Thyroid gland (tissue), 4 donors: ENCODE measurements at places on chromosomes 6 and 20.

GRCh38 chr20:59673288-59673997 lies 69.1 kb downstream of the PHACTR3 start:
- no peaks in the 10 kb centered on the region for H3K4me1 ChIP-seq
- no peak for DNase-seq
- H3K36me3 ChIP-seq, result no peaks in the 10 kb centered on the region
- H3K27ac ChIP-seq, result no peak overlapping the region
- no peaks in the 10 kb centered on the region for H3K27me3 ChIP-seq

DNA sequence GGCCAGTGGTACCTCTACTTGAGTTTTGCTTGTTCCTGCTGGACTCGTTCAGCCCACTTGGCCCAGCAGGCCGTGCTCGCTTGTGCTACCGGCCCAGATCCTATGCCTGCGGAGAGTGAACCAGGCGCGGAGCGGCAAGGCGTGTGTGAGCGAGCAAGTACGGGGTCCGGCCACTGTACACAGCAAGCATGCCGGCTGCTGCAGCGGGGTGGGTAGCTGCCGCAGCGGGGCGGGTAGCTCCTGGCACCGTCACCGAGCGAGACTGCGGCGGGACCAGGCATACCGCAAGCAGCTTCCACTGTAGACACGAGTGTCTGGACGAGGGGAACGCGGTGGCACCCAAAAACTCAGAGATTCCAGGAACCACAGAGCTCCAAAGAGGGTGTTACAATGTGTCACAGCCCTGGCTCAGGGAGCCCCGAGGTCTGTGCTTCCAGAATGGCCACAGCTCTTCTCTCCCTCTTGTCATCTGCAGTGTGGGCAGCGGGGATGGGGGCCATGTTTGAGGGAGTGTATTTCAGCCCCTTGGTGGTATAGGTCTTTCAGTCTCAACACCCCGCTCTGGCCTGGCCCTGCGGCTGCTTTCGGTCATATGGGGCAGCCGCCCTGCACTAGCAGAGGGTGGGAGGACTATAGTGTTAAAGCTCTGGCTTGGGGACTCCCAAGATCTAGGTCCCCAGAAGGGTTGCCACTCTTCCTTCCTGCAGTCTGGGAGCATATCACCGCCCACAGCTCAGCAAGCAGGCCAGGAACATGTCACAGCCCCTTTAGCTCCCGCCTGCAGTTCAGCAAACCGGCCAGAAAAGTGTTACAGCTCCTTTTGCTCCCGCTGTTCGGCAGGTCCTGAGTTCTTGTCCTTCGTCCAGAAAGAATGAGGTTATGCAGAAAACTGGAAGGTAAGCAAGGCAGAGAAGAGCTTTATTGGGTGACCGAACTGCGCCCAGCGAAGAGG lies 6.1 kb upstream of the RWDD1 start:
- peaks cover 3% of the 10 kb centered on the region for H3K4me1 ChIP-seq
- peak overlapping the region; percentile 7 for H3K4me3 ChIP-seq
- peak; percentile 27 for DNase-seq
- H3K27me3 ChIP-seq, result no peaks in the 10 kb centered on the region
- H3K27ac ChIP-seq, result no peak overlapping the region

GRCh38 chr6:41531591-41532582 lies 14.3 kb upstream of the FOXP4 start:
- H3K27me3 ChIP-seq, result no peaks in the 10 kb centered on the region
- H3K4me1 ChIP-seq, result peaks cover 14% of the 10 kb centered on the region
- no peak overlapping the region for H3K4me3 ChIP-seq
- H3K36me3 ChIP-seq, result no peaks in the 10 kb centered on the region

- no peaks in the 10 kb centered on the region for H3K36me3 ChIP-seq
- H3K27me3 ChIP-seq, result no peaks in the 10 kb centered on the region
- no peak overlapping the region for H3K27ac ChIP-seq
- H3K4me3 ChIP-seq, result no peak overlapping the region
Measured at GRCh38 chr6:23212398-23212797, 643.0 kb downstream of the HDGFL1 start.

GRCh38 chr6:42162384-42162783 lies 10.8 kb upstream of the GUCA1A start:
- H3K27ac ChIP-seq, result peak overlapping the region; percentile 48
- no peak overlapping the region for H3K4me3 ChIP-seq
- H3K36me3 ChIP-seq, result no peaks in the 10 kb centered on the region
- H3K4me1 ChIP-seq, result peaks cover 40% of the 10 kb centered on the region
- peak; percentile 56 for DNase-seq

- no peak for DNase-seq
- no peak overlapping the region for H3K27ac ChIP-seq
- peaks cover 22% of the 10 kb centered on the region for H3K4me1 ChIP-seq
- H3K36me3 ChIP-seq, result peaks cover 31% of the 10 kb centered on the region
- no peaks in the 10 kb centered on the region for H3K27me3 ChIP-seq
Measured at GRCh38 chr6:108998485-108998884, 96.2 kb downstream of the SESN1 start.

DNA sequence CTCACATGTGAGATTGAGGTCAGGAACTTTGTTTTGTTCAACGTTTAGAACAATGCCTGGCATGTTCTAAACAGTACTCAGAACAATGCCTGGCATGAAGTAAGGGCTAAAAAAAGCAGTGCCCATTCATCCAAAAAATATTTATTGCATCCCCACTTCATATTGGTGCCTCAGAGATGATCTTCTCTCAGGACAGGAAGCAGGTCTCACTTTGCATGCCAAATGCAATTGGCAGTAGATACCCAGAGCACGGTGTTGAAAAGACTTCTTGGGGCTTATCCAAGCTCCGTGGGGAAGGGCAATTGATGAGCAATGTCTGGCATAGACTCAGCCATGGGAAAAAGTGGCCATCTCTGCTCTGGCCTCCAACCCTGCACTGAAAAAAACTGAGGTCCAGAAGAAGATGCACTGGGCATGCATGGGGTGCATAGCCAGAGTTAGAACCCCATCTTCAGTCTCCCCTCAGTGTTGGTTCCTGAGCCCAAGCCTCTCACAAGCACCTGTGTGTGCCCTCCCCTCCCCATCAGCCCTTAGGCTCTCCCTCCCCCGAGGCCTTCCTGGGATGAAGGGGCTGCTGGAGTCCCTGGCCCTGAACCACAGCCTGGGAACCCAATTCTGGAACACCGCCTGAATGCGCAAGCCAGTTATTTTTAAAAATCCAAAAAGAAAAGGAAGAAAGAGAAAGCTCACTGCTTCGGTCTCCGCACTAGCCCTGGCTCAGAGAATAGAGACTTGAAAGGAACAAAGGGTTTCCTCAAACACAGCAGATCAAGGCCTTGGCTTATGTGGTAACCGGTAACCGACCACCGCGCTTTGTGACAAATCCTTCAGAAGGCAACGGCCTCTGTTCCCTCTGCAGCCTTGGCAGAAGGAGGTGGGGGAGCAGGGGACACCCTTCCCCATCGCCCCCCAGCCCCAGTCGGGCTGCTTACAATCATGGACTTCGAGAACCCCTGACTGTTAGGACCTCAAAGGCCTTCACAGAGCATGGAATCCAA lies 78.5 kb upstream of the SIRPA start:
- H3K27me3 ChIP-seq, result no peaks in the 10 kb centered on the region
- no peak overlapping the region for H3K27ac ChIP-seq
- no peak for DNase-seq
- no peak overlapping the region for H3K4me3 ChIP-seq
- peaks cover 14% of the 10 kb centered on the region for H3K4me1 ChIP-seq

DNA sequence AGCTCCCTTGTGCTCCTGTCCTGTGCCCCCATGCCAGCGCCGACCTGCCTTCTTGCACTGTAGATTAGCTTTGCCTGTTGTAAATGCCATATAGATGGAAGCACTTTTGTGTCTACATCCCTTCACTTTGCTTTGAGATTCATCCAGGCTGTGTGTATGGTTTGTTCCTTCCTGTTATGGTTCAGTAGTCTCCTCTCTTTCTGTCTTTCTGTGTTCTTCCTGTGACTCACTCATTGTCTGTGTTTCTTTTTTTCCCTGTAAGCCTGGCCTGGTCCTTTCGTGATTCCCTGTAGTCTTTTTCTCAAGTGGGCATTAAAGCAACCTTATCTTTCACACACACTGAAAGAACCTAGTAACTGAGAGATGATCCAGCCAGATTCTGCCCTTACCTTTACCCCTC lies 66.6 kb downstream of the JARID2 start:
- no peak overlapping the region for H3K4me3 ChIP-seq
- H3K27me3 ChIP-seq, result no peaks in the 10 kb centered on the region
- H3K27ac ChIP-seq, result no peak overlapping the region
- peaks cover 25% of the 10 kb centered on the region for H3K4me1 ChIP-seq
- DNase-seq, result no peak
- H3K36me3 ChIP-seq, result no peaks in the 10 kb centered on the region

GRCh38 chr6:44539701-44540355 lies 152.3 kb downstream of the CDC5L start:
- peaks cover 18% of the 10 kb centered on the region for H3K4me1 ChIP-seq
- no peak overlapping the region for H3K27ac ChIP-seq
- H3K36me3 ChIP-seq, result no peaks in the 10 kb centered on the region
- H3K27me3 ChIP-seq, result no peaks in the 10 kb centered on the region
- H3K4me3 ChIP-seq, result no peak overlapping the region
- no peak for DNase-seq

DNA sequence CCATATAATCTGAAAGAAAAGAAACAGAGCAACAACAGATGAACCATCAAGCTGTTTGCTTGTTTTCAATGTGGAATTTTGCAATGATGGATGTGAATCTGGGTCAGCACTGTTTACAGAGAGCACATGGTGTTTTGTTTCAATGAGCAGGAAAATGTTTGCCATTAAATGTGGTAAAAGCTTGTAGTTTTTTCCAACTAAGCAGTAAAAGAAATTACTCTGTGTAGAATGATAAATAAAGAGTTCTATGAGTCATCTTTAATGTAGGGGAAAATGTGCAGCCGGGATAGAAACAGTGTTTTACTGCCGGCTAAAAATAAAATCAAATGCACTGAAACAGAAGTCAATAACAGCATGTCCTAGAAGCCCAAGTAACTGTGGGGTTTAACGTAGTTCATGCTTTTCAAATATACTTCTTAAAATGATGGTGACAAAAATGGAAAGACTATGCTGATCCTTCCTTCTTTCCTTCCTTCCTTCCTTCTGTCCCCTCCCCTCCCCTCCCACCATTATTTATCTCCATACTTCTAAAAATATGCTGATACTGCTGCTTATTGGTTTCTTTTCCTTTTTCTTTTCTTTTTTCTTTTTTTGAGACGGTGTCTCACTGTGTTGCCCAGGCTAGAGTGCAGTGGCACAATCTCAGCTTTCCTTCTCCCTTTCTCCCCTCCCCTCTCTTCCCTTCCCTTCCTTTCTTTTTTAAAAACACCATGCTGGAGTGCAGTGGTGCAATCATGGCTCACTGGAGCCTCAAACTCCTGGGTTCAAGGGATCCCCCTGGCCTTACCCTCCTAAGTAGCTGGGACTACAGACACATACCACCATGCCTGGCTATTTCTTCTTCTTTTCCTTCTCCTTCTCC lies 6.3 kb upstream of the NAA20 start:
- H3K4me3 ChIP-seq, result no peak overlapping the region
- H3K27ac ChIP-seq, result peak overlapping the region; percentile 54
- no peaks in the 10 kb centered on the region for H3K27me3 ChIP-seq
- peaks cover 15% of the 10 kb centered on the region for H3K4me1 ChIP-seq

DNA sequence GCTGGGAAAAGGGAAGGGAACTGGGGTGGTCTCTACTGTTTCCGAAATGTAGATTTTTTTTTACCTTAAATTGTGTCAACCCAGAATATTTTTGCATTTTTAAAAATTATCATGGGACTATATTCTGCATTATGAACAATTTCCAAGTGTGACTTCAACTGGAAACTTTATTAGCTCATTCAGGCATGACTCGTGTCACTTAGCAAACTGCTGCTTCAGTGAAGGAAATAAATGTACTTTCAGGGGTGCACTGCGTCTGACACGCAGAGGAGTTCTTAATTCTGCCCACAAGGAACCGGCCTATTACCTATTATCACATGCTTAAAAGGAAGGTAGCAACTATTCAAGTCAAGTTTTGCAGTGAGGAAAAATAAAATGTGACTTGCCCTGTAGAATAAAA lies 291.3 kb upstream of the PRDM1 start:
- no peaks in the 10 kb centered on the region for H3K36me3 ChIP-seq
- H3K27me3 ChIP-seq, result no peaks in the 10 kb centered on the region
- no peak for DNase-seq
- H3K27ac ChIP-seq, result peak overlapping the region; percentile 79
- no peak overlapping the region for H3K4me3 ChIP-seq
- H3K4me1 ChIP-seq, result peaks cover 45% of the 10 kb centered on the region
